ENCODE measurements at places on chromosomes 1 and 21. TPM values are rescaled to one million over a fixed set of nuclear protein-coding genes. Genes with fewer than 3 reads are reported as not detected.

Gene ZBTB8B
- not detected for total RNA-seq

Gene GJA9
- not detected for total RNA-seq

Gene ADORA3
- total RNA-seq, result 11.2 TPM

Gene GSTM5
- total RNA-seq, result 3.7 TPM

Gene MAP1LC3C
- 0.32 TPM for total RNA-seq

Gene EFNA1
- total RNA-seq, result 8.0 TPM

- no peak for DNase-seq
Observed at GRCh38 chr21:33634254-33634653, 7.3 kb downstream of the CRYZL1 start.

DNA sequence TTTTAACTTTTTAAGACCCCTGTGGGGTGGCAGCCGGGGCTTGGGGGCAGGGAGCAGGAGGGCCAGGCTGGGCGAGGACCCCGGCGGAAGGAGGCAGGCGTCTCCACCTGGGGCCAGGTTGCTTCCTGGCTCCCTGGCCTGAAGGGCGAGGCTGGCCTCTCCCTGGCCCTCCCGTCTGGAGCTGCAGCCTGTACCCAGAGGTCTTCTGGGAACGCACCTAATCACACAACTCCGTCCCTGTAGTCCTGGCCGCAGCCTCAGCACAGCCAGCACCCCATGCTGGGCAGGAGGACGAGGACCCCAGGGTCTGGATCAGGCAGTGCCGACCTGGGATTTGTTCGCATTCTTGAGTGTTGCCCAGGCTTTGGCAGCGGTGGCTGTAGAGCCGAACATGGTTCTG is 14.1 kb upstream of the TTC34 start:
- DNase-seq, result no peak

- no peak for DNase-seq
Observed at GRCh38 chr1:222043444-222044292, 301.8 kb upstream of the DUSP10 start.

GRCh38 chr1:183609313-183609712 is 19.1 kb upstream of the NCF2 start:
- no peak for DNase-seq

DNA sequence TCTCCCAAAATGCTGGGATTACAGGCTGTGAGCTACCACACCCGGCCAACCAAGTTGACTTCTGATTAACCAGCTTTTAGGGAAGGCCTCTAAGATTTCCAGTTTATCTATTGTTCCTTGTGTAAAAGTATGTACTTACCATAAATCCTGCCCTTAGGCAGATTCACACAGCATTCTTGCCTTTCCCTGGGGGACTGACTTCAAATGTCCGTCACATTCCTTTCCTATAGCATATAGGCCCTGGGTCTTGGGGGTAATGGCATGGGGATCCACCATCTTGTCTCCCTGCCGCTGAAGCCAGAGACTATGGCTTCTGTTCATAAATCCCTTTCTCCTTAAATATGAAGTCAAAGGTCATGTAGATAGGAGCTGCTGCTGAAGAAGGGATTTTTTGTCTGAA is 872 bp upstream of the PINK1 start:
- no peak for DNase-seq

- DNase-seq, result no peak
Observed at GRCh38 chr1:156262461-156263287, 14.8 kb upstream of the PAQR6 start.

- DNase-seq, result no peak
Observed at GRCh38 chr1:34547046-34547674, 207.7 kb upstream of the GJB5 start.

GRCh38 chr1:2526824-2527555 is 594 bp upstream of the PANK4 start:
- no peak for DNase-seq

DNA sequence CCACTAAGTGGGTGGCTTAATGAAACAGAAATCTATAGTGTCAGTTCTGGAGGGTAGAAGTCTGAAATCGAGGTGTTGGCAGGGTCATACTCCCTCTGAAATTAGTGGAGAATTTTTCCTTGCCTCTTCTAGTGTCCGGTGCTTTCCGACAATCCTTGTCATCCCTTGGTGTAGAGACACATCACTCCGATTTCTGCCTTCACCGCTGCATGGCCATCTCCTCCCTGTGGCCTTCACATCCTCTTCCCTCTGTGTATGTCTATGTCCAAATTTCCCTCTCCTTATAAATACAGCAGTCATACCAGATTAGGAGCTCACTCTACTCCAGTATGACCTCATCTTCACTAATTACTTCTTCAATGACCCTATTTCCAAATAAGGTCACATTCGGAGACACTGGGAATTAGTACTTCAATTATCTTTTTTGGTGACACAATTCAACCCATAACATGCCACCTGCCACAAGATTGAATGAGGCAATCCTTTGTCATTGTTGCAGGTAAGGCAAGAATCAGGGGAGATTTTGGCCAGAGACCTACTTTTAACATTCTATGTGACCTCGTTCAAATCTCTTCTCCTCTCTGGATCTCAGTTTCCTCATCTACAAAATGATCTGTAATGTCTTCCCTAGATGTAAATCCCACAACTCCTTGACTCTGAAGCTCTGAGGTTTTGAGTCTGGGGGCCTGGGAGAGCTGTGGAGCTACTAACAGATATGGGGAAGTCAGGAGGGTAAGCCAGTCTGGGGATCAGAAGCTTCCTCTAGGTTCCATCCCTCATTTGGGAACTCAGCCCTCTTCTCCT is 16.1 kb downstream of the NAV1 start:
- no peak for DNase-seq

DNA sequence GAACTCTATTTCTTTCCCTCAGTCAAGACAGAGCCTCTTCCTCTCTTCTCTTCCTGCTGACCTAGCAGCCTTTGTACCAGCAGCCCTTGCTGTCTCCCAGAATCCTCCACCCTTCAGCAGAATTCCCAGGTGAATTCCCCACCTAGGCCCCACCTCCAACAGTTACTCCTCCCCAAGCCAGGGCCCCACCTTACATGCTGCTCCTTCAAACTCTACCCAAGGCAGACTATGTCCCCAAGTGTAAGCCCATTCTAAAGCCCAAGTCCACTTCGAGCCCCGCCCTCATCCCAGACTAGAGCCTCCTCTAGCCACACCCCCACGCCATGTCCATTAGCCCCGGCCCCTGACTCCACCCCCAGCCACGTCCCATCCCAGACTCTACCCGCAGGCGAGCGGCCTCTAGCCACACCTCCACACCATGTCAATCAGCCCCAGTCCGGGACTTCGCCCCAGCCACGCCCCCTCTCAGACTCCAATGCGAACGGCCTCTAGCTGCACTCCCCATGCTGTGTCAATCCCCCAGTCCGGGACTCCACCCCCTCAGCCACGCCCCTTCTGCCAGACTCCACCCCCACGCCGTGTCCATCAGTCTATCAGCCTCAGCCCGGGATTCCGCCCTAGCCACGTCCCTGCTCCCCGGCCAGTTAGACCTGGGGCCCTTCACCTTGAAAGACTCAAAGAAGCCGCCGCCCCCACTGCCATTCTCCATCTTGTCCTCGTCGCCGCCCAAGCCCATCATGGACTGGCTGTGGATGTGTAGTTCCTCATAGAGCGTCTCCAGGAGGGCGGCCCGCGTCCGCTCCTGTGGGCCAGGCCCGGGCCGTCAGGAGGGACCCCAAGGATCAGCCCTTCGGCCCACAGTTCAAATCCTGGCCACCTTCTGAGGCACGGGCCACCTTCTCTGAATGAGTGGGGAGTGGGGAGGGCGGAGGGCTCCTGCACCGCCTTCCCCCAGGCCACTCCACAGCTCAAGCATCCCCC is 61.3 kb downstream of the RAP1GAP start:
- peak; percentile 86 for DNase-seq

DNA sequence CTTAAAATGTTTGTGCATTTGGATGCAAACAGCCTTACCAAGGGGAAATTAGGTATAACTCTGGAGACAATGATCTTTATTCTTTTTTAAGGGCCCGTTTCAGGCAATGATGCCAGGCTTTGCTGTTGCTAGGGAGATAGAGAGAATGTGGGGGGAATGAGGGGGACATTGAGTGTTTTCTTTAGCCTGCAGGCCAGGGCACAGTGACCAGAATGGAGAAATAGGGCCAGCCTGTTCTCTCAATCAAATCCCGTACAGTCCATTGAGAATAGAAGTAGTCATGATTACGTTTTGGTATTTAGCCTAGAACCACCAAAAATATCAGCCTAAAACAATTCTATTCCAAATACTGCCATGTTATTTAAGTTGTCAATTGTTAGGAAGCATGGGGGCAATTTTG is 49.0 kb downstream of the RGS7 start:
- no peak for DNase-seq

GRCh38 chr1:81408419-81408818 is 392.3 kb upstream of the ADGRL2 start:
- DNase-seq, result no peak

DNA sequence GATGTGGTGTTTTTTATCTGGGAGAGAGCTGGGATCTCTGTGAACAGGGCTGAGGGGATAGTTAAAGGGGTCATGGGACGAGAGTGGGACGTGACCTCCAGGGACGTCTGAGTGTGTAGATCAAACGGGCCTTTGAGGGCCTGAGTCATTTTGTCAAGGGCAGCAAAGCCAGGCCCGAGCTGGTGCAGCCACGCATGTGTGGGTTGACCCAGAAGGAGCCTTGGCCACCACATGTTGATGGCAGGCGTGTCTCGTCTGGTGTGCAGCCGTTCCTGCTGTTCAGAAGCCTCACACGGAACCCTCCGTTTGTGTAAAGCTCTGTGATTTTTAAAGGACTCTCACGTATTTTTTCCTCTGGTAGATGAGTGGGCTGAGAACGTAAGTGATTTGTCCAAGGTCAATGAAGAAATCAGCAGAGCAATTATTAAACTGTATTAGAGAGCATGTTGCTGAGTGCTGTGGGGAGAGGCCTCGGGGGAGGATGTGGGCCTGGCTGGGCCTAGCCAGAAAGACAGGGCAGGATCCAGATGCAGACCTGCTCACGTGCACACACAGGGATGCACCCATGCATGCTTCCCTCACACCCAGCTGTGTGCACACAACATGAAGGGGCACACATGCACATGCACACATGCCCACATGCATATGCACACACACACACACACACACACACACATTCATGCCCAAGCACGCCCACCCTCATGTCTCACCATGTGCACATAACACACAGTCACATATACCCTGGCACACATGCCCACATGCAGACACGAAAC is 89.8 kb downstream of the AJAP1 start:
- DNase-seq, result no peak

GRCh38 chr21:44542716-44543115 is 2.7 kb upstream of the KRTAP10-1 start:
- DNase-seq, result no peak

- no peak for DNase-seq
Observed at GRCh38 chr1:194300340-194300739, 1113.9 kb upstream of the B3GALT2 start.

GRCh38 chr1:94247138-94248094 is 10.0 kb upstream of the ARHGAP29 start:
- DNase-seq, result peak; percentile 91

- DNase-seq, result peak; percentile 94
Observed at GRCh38 chr1:203273869-203274602, 31.3 kb upstream of the BTG2 start.

- DNase-seq, result no peak
Observed at GRCh38 chr1:184506481-184506880, 119.7 kb downstream of the C1orf21 start.

GRCh38 chr1:246147524-246148461 is 359.3 kb downstream of the SMYD3 start:
- DNase-seq, result no peak

- DNase-seq, result no peak
Observed at GRCh38 chr1:179516976-179517705, 58.6 kb downstream of the NPHS2 start.

DNA sequence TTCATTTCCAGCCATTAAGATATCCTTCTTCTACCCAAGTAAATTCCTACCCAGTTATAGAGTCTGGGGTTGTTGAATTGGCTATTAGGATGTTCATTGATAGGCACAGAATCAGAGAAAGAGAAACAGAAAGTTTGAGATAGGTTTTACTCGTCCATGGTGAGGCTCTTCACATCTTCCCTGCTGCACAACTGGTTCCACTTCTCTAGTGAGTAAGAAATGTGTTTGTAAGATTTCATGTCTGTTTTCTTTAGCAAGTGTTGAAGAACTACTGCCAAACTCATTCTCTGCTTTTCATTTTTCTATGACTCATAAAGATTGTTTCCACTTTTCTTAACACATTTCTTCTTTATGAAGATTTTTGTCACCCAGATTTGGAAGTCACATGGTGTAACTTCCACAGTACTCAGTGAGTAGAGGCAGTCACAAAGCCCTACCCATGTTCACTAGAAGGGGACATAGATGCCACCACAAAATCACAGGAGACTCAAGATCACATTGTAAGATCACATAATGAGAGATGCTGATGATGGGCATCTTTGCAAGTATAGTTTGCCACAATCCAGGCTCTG is 152.3 kb downstream of the SNX7 start:
- no peak for DNase-seq
